ENCODE measurements at places on chromosomes 16 and 17.

- DNase-seq = no peak
Observed at GRCh38 chr17:17772231-17772630, 64.6 kb downstream of the SREBF1 start.

DNA sequence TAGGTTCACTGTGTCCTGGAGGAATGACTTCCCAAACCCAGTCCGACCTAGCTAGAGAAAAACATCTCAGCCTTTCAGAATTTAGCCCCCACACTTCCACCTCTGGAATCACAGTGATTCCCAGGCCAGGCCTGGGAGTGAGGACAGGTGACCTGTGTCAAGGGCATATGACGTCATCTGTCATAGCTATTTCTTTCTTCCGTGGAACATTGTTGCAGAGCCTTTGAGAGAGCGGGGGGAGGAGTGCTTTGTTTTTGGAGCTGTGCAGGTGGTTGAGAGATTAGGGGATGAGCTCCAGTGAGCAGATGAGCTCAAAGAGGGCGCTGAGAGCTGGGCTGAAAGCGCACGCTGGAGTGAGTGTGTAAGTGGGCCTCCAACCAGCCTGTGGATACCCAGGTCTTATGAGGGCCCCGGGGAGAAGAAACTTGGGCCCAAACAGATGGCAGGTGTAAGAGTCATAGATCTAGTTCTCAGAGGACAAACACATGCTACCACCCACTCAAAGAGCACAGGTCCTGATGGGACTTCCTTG is 344.8 kb downstream of the SNX29 start:
- no peak for DNase-seq

GRCh38 chr17:76562734-76563148 is 22.9 kb downstream of the PRCD start:
- no peak for DNase-seq

DNA sequence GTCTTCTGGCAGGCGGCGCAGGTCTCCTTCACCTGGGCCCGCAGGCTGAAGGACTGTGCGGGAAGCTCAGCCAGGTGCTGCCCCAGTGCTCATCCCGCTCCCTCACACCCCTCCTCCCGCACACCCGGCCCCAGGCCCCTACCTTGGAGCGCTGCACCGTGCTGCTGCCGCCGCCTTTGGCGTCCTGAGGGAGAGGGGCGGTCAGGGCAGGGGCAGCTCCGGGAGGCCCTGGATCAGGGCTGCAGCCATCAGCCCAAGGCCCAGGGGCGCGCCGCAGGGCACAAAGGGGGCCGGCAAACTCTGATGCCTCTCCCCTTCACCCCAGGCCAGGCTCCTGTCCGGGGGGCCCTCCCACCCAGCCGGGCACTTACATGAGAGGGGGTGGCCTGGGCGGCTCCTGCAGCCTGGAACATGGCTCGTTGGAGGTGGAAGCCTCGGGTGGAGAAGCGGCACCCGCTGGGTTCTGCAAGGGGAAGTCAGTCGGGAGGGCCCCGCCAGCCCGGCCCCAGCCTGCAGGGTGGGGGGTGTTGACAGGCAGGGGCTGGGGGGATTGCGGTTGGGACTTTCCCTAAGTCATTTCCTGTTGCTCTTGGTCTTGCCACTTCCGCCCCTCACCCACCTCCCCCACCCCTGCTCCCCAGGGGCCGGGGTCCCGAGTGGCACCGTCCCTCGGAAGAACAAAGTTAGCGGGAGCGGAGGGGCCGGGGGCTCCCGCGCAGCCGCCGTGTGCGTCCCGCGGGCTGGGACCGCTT is 863 bp downstream of the LIMD2 start:
- DNase-seq = peak; percentile 34

DNA sequence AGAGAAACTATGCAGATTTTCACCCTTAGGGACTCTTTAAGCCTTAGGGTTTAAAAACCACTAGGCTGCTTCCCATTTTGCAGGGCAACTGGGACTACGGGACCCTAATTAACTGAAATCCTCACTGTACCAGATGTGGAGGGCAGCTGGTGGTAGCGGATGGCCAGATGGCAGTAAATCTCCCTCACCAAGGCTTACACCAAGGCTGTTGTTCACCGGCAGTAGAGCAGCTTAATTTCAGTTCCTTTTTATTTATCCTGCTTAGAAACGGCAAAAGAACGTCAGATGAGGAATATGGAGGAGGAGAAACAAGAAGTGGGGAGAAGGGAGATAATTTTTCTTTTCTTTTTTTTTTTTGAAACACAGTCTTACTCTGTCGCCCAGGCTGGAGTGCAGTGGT is 6.5 kb downstream of the ABHD15 start:
- no peak for DNase-seq

DNA sequence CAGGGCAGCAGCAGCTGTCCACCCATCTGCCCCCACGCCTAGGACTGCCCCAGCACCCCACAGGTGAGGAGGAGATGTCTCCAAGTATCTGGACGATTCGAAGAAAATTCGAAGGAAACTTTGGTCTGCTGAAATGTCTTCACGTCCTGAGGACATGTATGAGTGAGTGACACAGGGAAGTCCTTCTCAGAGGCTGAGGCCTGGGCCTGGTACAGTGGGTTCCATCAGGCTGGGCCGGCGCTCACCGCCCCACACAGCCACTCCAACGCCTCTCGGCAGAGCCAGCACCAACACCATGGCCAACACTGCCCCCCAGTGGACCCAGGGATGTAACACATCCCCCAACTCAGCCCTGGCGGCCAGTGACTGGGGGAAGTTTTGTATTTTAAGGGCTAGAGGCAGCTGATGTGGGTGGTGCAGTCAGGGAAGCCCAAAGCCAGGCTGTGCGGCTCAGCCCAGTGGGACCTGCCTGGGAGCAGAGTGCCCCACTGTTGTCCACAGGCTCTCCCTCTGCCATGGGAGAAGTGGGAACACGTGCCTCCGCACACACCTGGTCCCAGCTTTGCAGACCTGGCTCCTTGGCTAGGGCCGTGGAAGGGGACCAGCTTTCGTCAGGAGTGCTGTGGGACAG is 55.8 kb upstream of the FASN start:
- peak; percentile 13 for DNase-seq

DNA sequence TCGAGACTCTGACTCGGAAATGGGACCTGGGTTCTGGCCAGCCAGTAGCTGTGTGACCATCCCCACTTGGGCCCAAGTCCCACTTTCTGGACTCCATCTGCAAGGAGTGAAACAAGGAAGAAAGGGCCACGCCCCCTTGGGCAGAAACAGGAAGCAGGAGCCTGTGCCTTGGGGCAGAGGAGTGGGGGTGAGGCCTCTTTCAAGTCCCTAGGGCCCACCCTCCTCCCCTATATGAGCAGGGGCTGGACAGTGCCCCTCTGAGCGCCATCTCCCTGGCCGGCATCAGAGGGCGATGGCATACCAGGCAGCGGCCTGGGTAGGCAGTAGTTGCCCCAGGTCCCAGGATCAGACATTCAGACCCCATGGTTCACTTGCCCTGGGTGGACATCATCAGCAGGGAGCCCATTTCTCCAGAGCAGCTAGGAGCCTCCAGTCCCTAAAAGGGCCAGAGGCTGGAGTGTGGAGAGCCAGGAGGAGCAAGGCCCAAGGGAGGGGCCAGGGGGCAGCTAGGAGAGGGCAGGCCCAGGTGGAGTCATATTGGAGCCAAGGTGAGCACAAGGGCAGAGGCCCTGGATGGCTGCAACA is 7.1 kb downstream of the BCAR1 start:
- DNase-seq = peak; percentile 35

DNA sequence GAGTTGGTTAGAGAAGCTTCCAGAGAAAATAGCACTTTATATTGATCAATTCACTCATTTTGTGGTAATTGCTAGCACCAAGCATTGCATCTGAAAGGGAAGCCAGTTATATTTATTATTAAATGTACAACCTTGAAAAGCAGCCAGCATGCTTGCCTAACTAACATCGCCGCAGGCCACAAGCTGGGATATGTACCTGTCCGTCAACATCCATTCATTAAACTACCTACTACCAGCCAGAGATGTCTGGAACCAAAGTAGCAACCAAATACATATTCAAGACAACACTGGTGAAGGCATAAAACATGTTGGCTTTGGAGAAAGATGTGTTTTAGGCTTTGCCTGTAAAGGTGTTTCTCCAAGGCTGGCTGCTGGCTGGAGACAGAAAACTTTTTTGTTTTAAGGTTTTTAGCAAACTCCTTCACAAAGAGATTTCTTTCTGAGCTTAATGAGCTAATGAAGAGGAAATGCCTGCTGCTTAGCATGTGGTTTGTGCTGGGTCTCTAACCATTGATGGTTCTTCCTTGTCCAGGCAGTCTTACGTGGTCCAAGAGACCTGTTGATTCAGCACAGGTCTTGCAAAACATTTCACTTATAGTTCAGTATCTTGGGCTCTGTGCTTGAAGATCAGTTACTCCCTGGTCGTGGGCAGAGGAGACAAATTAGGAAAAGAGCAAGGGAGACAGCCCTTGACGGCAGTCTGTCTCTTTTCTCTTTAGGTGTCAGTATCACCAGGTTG is 3.1 kb downstream of the ITPRIPL2 start:
- DNase-seq = no peak

DNA sequence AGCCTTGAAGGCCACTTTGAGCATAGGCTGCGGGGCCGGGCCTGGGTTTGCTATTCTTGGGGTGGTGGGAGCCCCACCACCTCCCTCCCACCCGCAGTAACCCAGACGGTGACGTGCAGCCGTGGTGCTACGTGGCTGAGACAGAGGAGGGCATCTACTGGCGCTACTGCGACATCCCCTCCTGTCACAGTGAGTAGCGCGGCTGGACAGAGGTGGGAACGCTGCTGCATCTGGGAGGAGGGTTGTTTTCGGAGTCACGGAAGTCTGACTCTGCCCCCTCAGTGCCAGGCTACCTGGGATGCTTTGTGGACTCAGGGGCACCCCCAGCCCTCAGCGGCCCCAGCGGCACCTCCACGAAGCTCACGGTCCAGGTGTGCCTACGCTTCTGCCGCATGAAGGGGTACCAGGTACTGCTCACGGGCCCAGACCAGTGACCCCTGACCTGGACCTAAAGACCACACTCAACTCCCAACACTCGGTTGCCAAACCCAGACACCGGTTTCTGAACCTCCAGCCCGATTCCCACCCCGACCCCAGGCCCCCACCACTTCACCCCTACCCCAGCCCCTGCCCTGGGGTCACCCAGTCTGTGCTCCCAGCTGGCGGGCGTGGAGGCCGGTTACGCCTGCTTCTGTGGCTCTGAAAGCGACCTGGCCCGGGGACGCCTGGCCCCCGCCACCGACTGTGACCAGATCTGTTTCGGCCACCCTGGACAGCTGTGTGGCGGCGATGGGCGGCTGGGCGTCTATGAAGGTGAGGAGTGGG is 2.1 kb downstream of the KREMEN2 start:
- no peak for DNase-seq

DNA sequence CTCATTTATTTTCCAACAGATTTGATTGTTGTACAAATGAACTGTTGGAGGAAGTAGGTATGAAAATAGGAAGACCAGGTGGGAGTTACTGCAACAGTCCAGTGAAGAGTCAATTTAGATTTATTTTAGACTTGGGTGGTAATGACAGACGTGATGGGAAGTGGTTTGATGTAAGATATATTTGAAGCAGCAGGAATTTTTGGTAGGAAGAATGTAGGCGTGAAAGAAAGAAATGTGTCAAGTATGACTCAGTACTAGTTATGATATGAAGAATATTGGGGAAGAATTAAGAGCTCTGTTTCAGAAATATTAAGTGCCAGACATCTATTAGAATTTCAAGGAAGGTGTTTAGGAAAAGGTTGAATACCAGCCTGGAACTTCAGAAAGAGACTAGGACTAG is 247.9 kb upstream of the AXIN2 start:
- no peak for DNase-seq

GRCh38 chr17:51029568-51030463 is 90.9 kb downstream of the SPAG9 start:
- no peak for DNase-seq

DNA sequence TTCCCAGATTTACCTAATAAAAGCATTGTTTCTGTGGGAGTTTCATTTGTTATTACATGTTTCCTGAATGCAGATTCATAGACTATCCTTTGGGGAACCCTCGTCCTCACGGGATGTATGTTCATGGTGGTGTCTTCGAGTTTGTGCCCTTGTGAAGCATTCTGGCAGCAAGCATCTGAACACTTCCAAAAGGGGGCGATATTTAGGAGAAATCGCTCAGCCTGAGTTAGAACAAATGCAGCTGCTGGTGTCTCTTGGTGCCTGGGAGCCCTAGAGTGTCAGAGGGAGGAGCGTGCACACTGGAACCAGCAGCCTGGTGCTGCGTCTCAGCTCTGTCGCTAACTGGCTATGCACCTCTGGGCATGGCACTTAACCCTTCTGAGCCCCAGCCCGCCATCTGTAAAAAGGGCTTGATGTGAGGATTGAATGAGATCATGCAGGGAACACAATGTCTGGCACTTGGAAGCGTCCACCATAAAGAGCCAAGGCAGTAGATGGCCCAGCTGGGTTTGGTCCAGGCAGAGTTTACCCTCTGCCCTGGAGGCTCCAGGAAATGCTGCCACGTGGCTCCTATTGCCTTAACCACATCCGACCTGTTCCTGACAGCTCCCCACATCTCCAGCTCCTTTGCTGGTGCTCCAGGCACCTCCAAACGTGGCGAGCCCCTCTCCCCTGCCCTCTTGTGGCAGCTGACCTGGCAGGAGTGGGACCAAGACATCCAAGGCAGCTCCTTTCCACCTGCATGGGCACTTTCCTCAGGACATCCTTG is 25.0 kb upstream of the C16orf78 start:
- no peak for DNase-seq

DNA sequence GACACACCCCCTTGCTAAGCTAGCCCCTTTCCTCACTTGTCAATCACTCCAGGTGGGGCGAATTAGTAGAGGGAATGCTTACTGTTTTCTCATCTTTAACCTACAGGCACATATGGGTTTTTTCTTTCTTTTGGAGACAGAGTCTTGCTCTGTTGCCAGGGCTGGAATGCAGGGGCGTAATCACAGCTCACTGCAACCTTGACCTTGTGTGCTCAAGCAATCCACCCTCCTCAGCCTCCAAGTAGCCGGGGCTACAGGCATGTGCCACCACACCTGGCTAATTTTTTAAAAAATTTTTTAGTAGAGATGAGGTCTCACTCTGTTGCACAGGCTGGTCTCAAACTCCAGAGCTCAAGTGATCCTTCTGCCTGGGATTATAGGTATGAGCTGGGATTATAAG is 38.7 kb upstream of the RHBDL3 start:
- DNase-seq = no peak

DNA sequence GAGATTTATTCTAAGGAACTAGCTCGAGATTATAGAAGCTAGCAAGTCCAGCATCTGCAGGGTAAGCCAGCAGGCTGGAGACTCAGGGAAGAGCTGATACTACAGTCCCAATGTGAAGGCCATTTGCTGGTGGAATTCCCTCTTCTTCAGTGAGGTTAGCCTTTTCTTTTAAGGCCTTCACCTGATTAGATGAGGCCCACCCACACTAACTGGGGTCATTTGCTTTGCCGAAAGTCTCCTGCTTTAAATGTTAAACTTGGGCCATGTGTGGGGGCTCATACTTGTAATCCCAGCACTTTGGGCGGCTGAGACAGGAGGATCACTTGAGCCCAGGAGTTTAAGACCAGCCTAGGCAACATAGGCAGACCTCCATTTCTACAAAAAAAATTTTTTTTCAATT is 168.3 kb downstream of the LGALS9B start:
- DNase-seq = no peak

Measured in hippocampal formation (tissue), 2 donors.